ENCODE measurements at places on chromosomes 12 and 14.

DNA sequence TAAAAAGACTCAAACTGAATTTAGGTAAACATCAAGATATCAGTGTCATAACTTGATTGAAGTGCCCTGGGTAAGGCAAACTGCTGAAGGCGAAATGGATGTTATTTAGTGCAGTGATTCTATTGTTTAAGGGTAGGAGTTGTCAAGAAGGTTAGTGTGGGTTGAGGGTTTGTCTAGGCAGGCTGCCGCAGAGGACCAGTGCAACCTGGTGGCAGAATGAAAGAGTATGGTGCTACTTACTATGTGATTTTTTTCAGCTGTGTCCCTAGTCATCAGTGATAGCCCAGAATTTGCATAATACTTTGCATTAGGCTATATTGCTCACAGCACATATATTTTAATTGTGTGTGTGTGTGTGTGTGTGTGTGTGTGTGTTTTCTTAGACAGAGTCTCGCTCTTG is 1127.0 kb downstream of the GALC start:
- DNase-seq, result no peak

DNA sequence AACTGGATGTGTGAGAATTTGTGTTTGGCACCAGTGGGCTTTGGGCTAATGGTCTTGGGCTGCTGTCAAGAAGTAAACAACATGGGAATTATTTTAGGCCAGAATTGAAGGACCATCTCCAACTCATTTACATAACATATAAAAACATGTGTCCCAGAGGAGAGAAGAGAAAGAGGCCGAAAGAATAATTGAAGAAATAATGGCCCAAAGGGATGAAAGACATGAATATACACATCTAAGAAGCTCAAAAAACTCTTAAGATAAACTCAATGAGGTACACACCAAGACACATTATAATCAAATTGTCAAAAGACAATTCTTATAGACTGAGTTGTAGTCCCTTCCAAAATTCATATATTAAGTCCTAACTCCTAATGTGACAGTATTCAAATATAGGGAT is 56.1 kb upstream of the SCAF11 start:
- no peak for DNase-seq

- no peak for DNase-seq
Observed at GRCh38 chr12:6294156-6295093, 16.1 kb upstream of the PLEKHG6 start.

DNA sequence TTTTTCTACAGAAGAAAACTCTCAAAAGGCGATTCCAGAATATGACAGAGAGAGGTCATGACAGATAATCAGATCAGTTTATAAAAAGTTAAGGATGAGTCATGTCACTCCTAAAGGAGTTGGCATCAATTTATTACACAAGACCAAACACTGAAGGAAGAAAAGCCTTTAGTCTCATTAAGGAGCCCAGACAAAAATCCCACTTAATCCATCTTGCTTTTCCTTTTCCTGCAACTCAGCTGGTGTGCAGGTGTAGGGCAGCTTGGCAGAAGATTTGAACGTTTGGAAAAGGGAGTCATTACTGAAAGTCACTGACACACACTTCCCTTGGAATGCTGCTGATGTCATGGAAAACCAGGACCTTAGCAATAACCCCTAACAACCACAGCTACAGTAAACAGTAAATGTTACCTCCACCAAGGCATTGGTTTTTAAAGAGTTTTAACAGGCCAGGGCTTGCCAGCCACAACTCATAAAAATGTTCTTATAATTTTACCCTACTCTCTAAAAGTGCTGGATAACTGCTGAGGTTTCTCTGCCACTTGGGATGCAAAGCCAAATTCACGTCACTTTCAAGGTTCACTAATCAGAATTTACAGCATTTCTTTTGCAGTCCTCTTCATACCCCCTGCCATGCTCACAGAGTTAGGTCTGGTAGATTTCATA is 320.6 kb downstream of the RAD51B start:
- peak; percentile 87 for DNase-seq

DNA sequence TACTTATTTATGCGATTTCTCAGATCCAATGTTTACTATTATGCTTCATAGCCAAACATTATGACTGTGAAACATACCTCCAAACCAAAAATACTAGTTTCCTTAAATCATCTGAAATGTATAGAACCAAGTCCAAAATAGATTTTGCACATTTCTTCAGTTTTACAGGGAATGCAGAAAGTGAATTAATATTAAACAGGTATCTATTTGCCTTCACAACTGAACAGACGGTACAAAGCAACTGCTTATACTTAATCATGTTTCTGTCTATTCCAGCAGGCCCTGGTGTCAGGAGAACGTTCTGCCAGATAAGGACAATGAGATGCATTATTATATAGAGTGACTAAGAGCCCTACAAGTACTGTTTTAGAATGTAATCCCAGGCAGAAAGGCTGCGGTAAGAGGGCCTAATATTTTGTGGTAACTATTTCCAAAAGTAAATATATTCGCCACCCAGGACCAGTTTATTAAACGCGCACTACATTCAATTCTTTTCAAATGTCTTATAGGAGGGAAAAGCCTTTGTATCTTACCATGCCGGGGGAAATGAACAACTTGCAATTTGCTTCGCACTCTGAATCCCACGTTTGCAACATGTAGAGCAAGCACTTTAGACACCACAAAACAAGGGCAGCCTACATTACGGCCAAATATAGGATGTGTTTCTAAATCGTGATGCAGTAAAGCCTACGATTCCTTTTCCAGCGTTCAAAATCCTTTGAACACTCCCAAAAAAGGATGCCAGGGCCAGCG is 1.5 kb downstream of the CORO1C start:
- no peak for DNase-seq

- DNase-seq, result no peak
Observed at GRCh38 chr12:50627491-50627890, 122.7 kb downstream of the DIP2B start.

DNA sequence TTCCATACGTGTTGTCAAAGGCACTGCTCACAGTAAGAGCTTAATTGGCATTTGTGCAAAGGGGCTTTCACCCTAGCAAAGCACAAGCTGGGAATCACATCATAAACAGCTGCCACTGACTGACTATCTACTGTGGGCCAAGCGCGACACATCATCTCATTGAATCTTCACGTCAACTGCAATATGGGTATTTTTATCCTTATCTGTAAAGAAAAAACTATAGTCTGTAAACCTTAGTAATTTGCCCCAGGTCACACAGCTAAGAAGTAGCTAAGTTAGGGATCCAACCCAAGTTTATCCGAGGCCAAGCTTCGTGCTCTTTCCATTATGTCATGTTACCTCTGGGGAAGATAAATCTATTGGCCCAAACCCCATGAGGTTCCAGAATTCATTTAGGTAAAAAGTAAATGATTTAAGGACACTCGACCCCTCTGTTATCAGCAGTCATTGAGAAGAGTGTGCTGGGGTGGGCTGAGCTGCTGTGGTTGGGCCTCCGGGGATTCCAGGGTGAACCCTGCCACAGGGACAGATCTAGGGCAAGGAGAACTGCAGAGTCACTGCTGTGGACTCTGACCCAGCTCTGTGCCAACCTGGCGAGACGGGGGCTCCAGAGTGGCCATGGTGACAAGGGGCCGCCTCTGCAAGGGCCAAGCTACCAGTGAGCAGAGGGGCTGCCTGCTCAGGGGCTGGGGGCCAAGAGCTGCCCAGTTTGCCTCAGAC is 27.6 kb downstream of the NCKAP5L start:
- no peak for DNase-seq

- DNase-seq, result no peak
Observed at GRCh38 chr14:89407856-89408255, 9.2 kb downstream of the FOXN3 start.

- DNase-seq, result no peak
Observed at GRCh38 chr12:65859519-65859918, 35.2 kb downstream of the HMGA2 start.

GRCh38 chr14:30528119-30528518 is 30.8 kb upstream of the G2E3 start:
- no peak for DNase-seq

GRCh38 chr12:46661110-46661845 is 164.5 kb downstream of the SLC38A4 start:
- DNase-seq, result peak; percentile 76

GRCh38 chr14:90627478-90627877 is 188.8 kb downstream of the TTC7B start:
- DNase-seq, result no peak

DNA sequence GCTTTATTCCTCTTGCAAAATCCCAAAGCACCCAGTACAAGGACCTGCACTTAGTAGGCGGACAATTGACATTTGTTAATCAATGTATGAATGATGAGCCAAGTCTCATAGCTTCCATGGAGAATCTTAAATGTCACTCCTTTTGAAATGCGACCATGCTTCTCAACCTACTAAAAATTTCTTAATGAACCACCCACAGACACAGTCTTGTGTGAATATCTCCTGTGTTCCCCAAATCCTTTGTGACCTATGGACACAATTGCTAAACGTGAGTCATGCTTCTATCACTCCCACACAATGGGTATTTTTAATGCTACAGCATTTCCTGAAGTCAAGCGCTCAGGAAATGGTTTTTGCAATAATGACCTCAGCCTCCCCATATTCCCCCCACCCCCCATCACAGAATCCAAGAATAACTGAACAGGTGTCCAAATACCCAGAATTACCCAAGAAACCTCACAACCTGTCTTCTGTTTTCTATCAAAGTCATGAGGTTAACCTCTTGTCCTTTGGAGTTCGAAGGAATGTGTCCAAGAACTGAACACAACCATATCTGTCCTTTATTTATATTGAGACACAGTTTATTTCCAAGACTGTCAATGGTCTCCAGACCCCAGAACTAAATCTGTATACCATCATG is 163.6 kb upstream of the PLEKHG7 start:
- DNase-seq, result no peak

- DNase-seq, result peak; percentile 91
Observed at GRCh38 chr12:89451841-89452251, 72.8 kb downstream of the GALNT4 start.

- DNase-seq, result no peak
Observed at GRCh38 chr14:38252066-38252710, 3.7 kb downstream of the CLEC14A start.

GRCh38 chr14:76941946-76942805 is 86.3 kb downstream of the IRF2BPL start:
- no peak for DNase-seq

GRCh38 chr12:57464569-57464968 is 5.0 kb downstream of the GLI1 start:
- no peak for DNase-seq

- peak; percentile 94 for DNase-seq
Observed at GRCh38 chr14:75063491-75064204, at the start of gene ACYP1. ACYP1 (minus strand) TSS chr14:75064024; CDS start chr14:75063553, 471 bp downstream.

DNA sequence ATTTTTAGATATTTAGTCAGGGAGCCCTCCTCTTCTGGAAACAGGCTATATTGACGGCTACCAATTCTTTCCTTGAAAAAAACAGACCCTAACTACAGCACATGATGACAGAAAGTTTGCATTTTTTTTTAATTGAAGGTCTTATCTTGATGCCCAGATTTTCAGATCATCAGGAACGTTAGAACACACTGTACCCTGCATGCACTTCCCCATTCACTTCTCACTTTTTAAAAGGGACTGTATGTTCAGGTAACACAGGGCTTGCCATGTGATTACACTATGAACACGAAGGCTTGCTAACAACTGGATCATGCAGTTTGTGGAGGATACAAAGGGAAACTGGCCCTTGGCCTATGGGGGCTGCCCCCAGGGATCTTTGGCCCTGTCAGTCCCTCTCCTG is 92.6 kb downstream of the RPS29 start:
- no peak for DNase-seq

GRCh38 chr14:76307786-76308780 is 67.9 kb upstream of the ESRRB start:
- no peak for DNase-seq

GRCh38 chr14:80260645-80261044 is 49.3 kb upstream of the DIO2 start:
- no peak for DNase-seq

- peak; percentile 80 for DNase-seq
Observed at GRCh38 chr14:88225721-88226120, 97.3 kb downstream of the KCNK10 start.

DNA sequence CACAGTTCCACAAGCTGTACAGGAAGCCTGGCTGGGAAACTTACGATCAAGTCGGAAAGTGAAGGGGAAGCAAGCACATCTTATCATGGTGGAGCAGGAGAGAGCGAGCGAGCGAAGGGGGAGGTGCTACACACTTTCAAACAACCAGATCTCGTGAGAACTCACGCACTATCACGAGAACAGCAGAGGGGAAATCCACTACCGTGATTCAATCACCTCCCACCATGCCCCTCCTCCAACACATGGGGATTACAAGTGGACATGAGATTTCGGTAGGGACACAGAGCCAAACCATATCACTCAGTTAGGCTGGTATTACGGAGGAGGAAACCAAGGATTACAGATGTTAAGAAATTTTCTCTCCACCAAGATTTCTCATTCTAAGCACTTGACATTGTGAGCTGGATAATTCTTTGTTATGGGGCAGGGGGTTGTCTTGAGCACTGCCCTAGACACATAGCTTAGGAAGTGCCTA is 262.0 kb upstream of the G2E3 start:
- DNase-seq, result no peak

DNA sequence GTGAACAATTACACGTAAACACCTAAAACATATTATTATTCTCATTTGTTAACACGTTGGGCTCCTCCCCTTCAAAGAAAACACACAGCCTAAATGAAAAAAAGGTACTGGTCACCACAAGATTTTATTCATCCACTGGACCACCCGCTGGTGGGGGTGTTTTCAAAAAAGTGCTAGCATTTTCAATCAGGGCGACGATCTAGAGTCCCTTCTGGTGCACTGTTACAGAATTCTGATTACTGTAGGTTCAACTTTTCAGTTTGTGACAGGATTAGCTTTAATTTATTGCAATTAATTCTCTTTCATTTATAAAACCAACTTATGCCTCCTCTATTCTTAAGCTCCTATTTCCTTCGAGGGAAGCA is 443 bp downstream of the MAGOHB start:
- DNase-seq, result no peak

DNA sequence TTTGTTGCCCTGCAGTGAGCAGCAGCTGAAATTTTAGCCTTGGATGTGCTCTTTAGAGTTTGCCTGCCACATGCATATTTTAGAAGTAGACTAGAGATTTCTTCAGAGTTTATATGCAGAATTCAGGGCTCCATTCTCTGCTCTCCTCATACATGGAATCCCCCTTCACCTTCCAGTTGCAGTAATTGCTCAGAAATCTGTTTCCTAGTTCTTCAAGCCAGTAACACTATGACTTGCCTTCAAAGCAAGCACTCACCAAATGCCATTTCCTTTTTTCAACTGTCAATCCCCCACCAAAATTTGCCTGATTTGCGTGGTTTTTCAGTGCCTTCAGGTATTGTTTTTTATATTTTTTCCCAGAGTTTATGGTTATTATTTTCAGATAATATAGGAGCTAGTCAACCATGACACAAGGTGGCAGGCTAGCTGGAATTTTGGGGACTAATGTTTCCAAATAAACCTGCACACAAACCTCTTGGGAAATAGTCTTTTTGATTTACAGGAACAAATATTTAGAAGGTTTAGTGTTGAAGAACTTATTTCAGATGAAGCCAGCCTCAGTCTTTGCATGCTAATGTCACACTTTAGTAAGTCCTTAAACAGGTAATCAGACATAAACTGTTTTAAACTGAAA is 79.2 kb downstream of the ASCL1 start:
- DNase-seq, result no peak

GRCh38 chr12:12178559-12178958 is 88.3 kb downstream of the LRP6 start:
- no peak for DNase-seq
